ENCODE measurements at places on chromosomes 3 and 15.

DNA sequence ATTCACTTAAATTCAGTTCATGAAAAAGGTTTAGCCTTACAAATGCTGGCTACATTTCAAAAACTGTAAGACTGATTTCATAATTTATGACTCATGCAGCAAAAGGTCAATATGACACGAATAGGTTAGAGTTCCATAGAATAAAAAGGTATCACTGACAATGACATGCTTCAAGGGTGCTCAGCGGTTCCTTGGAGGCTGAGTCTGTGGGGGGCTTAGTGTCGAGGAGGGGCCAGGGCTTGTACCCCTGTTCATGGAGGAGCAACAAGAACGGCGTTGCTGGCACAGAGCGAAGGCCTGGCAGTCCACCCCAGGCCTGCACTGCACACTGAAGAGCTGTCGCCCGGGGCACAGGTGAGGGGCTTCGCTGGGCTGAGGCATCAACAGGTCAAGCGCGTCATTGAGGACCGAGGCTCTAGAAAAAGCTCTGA, 174.2 kb downstream of the NR1D2 start:
- peak; percentile 24 for DNase-seq

DNA sequence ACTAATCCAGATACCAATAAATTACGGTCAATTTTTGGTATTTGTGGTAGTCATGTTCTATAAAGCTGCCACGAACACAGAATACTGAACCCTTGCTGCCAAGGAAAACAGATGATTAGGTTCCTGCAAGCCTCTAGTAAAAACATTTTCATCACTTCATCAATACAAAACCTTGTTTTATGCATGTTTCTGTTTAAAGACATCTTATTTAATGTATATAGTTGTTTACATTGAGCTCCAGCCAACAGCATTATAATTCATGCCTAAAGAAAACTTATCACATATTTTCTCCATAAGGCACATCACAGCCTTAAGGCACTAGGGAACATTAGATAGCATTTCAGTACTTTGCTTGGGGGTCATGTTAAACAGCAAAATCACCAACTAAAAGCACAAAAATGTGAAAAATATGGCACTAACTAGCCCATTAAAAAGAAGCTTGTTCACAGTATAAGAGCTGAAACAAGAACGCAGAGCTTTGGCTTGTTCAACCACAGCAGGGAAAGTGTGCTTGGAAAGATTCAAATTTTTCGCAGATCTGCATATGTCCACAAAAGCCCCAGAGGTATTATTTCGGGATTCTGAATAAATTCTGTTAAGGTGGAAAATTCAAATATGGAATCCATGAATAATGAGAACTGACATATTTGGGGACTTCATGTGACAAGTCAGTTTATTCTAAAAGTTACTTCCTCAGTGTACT, 27.7 kb downstream of the POLQ start:
- no peak for DNase-seq

- no peak for DNase-seq
Measured at GRCh38 chr3:76700323-76700722, 339.6 kb upstream of the ROBO2 start.

DNA sequence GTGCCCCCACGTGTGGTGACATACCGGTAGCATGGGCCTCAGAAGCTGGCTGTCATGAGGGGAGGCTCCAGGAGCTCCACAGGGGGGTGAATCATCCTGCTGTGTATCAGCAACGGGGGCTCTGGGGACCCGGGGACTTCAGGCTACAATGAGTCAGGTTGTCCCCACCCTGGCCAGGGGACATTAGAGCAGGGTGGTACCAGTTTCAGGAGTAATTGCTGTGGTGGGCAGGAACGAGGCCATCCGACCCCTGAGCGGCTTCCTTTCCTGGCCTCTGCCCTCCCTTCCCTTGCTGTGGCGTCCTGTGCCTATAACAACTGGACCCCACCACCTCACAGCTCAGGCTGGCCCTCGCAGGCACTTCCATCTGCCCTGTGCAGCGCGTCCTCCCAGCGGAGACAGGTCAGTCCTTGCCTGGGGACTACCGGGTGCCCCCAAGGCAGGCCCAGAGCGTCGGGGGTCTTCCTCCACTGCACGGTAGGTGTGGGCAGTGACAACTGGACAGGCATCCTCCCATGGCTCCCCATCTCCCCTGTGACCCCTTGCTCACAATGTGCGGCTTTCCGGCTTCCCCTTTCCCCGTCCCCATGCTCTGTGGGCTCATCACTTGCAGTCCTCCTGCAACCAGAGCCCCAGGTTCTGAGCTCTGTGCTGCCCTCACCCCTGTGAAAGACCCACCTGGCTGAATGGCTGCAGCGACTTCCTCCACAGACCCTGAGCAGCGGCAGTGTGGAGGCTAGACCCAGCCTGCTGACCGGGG, 57.0 kb downstream of the KLF15 start:
- DNase-seq = no peak
